NCI-H2081 treated with DMSO at 0.1 percent for 48 hours (cell line): ENCODE measurements at places on chromosomes 6 and 20.

DNA sequence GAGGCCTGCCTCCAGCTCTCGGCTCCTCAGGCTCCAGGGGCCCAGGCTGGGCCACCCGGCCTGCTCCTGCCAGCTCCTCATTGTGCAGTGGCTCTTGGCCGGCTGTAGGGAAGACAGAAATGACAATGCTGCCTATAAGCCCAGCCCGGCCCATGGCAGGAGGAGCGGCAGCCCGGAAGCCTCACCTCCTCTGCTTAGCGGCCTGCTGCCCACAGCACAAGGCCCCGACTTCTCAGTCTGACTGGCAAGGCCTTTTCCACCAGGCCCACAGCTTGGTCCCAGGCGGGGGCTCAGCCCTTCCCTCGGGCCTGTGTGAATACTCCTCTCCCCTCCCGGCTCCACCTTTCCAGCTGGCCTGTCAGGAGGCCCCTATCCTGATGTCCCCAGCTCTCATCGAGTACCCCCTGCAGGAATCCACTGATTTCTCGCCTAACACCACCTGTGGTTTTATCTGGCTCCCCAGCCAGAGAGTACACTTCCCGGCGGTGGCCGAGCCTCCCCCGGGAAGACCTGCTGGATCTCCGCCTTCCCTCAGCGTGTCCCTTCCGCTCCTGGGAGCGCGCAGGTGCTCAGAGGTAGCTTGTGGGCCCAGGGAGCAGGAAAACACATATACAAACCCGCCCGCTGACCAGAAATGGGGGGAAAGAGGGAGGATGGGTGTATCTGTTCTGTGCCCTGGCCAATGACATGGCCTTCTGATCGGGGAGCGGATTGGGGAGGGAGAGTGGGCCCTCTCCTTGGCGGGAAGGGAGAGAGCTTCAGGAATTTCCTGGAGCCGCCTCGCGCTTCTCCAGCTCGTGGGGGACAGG lies 963 bp downstream of the DDRGK1 start:
- DNase-seq, result peak; percentile 22

GRCh38 chr20:3420211-3420707 lies 12.8 kb upstream of the DNAAF9 start:
- DNase-seq, result no peak

- DNase-seq, result no peak
Measured at GRCh38 chr6:44854712-44855443, 467.4 kb downstream of the CDC5L start.

GRCh38 chr6:119166024-119166784 lies 87.7 kb upstream of the FAM184A start:
- DNase-seq, result no peak

- DNase-seq, result no peak
Measured at GRCh38 chr6:71248306-71248765, 40.3 kb upstream of the OGFRL1 start.

DNA sequence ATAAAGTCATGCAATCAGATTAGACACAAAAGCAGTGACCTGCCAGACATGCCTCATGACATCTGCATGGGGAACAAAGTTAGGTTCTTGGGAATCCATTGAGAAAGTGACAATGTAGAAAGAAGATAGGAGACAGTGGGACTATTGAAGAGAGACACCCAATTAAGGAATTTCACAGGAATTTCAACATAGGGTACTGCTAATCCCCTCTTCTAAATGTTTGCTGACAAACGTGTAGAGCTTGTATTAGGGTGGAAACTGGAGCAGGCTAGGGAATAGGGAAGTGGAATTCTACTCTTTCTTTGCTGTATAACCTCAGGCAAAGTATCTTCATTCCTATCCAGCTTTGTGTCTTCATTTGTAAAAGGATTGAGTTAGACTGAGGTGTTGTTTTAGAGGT lies 409.4 kb upstream of the SASH1 start:
- DNase-seq, result no peak
